ENCODE measurements at places on chromosomes 1 and 21.

DNA sequence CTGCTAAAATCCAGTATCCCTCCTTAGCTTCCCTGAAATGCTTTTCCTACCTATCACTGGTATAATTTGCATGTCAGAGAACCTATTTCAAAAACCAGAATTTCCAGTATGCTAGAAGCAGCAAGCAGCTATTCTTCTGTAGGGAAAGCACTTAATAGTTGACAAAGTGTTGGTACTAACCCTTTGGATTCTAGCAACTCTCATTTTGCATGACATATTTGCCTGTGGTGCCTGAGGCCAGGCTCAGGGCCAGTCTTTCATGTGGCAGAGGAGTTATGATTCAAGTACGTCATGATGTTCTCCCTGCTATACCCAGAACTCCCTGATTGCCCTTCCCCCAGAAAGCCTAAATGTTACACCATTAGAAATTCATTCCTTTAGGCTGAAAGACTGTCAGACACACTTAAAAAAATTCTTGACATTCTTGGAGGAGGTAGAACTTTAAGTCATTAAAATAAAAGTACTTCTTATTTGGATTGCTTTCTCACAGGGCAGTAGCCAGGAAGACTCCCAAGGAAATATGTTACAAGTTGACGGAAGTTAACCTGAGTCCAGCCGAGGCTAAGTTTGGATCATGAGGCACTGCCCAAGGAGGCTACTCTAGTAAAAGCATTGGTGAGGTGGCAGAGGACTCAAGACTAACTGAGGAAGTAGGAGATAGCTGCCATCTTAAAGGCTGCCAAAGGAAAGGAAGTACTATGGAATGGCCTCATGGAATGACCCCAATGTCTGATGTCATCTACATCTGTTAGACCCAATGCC, 298.4 kb upstream of the SPAG17 start:
- no peak for DNase-seq

DNA sequence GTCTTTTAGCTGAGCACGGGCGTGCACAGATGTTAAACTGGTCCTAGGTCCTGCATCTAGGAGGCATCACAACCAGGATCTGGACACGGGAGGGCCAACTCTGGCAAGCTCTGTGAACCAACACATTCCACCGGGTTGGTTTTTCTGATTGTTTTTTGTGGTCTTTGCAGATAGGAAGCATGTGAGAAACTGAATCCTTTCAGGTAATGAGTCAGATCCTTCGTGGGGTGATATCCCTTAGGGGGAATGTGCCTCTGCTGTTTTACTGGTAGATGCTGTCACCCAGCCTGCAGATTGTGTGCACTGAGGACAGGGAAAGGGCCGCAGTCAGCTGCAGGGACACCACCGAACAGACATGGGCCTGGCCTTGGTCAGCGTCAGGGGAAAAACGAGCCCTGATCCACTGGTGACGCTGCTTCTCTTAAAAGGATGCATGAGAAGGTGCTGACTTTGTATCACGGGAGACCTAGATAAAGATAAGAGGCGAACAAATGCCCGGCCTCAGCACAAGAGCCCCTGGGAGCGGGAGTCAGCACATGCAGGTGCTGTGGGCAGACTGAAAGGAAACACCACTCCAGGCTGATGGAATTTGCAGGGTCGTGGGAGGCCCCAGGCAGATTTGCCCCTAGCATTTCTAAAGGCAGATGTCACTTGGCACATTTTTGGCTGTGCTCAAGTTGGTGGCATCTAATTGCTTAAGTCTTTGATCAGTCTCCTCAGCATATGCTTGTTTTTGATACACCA, 51.1 kb downstream of the DOP1B start:
- DNase-seq, result no peak

- no peak for DNase-seq
These were observed 86.0 kb downstream of the CASZ1 start for GRCh38 chr1:10710489-10710888.

- DNase-seq, result no peak
These were observed 10.2 kb downstream of the KLHL21 start for GRCh38 chr1:6592441-6592840.

GRCh38 chr1:31010086-31010989, 55.2 kb downstream of the PUM1 start:
- no peak for DNase-seq

GRCh38 chr1:162530307-162530987, 31.1 kb upstream of the UAP1 start:
- DNase-seq, result no peak

DNA sequence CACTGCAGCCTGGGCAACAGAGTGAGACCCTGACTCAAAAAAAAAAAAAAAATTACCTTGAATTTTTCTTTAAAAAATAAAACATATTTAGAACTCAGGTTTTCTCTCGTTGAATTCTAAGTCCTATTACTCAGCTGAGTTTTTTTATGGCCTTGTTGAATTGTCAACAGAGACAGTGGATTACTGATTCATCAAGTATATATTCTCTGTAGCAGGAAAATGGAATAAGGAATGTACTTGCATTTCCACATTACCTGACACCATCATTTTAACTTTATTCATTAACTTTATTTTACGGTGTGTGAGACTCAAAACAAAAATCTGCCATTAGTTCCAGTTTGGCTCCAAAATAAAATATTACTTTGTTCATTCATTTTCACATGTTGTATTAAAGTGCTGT, 53.8 kb upstream of the APP start:
- no peak for DNase-seq

DNA sequence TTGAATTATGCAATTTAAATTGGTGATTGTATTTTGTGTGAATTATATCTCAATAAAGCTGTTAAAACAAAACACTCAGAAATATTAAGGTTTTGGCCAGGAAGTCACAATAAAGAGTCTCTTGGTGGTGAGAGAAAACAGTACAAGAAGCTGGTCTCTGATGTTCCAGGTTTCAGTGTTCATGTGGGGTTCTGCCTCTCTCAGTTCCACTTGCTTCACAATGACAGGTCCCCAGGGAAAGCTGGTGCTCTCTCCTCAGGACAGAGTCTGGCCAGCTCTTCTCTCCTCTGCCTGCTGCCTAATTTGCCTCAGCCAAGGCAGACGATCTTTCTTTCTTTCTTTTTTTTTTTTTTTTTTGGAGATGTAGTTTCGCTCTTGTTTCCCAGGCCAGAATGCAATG, 342.9 kb upstream of the PLXNA2 start:
- no peak for DNase-seq

- DNase-seq, result no peak
These were observed 69.0 kb upstream of the RAVER2 start for GRCh38 chr1:64675718-64676345.

DNA sequence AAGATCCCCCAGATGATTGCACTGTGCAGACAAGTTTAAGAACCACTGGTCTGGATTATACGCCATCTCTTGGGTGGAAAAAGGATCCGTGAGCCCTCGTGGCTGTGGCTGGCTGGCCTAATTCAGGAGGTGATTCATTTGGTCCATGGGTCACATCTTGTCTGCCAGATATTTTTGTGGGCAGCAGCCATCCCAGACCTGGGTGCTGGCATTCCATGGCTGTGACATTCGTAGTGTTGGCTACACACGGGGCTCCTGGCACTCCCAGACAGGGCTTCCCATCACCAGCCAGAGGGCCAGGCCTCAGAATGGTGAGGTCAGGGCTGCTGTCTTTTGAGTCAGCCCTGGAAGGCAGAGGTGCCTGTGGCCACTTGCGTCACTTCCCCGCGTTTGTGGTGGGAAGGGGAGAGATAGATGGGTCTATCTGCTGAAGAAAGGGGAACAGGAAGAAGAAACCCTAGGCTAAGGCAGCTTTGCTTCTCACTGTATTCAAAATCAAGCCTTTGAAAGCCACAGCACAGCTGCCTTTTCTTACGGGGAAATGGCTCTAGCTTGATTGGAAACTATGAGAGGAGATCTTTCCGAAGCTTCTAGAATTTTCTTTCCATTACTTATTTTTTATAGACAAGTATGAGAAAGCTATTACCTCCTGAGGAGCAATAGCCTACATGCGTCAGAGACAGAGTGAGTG, 32.4 kb downstream of the EIF2D start:
- DNase-seq, result peak; percentile 97

- DNase-seq, result no peak
These were observed 437.8 kb downstream of the PTBP2 start for GRCh38 chr1:97159342-97159741.

DNA sequence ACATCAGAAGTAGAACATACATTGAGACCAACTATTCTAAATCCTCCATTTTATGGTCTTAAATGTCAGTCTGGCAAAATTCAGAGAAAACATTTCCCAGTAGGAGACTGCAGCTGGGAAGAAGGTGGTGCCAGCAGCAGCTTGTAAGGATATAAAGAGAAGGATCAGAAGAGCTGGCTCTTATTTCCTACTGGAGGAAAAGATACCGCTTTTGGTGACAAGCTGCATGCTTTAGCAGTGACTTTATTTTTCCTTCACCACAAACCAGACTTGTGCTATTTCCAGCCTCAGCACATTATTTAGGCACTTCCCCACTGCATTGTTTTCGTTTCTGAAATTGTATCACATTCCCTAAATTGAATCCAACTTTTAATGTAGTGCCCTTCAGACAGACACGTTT, 28.4 kb downstream of the RNF11 start:
- DNase-seq, result no peak

DNA sequence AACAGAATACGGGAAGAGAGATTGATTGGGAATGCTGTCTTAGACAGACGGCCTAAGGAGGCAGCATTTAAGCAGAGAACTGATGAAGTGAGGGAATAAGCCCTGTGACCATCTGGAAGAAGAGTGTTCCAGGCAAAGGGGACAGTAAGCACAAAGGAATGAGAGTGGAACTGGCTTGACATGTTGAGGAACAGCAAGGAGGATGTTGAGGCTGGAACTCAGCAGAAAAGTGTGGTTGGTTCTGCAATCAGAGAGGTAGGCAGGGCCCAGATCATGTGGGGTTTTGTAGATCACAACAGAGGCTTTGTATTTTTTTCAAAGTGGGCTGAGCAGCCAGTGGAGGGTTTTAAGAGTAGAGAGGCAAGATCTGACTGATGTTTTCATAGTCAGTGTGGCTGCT, 157.4 kb downstream of the DNM3 start:
- no peak for DNase-seq

GRCh38 chr1:180264595-180264994, 34.5 kb downstream of the LHX4 start:
- DNase-seq, result no peak

DNA sequence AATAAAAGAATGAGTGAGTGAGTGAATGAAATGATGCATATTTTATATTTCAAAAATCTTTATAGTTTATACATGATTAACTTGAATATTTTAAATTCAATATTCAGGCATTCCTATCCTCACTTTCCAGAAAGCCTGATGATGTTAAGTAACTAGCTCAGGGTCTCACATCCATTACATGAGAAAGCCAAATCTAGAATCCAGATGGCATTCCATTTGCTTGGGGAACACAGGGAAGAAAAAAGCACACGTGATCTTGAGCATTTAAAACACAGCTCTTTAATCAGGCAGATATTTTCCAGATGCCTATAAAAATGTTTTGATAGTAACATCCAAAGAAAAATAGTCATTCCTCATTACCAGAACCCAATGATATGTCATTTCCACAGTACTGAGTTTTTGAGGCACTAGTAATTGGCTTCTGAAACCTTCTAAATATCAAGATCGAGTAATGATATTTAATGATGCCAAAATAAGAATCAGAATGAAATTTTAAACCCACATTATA, 291.9 kb downstream of the DSCAM start:
- no peak for DNase-seq

DNA sequence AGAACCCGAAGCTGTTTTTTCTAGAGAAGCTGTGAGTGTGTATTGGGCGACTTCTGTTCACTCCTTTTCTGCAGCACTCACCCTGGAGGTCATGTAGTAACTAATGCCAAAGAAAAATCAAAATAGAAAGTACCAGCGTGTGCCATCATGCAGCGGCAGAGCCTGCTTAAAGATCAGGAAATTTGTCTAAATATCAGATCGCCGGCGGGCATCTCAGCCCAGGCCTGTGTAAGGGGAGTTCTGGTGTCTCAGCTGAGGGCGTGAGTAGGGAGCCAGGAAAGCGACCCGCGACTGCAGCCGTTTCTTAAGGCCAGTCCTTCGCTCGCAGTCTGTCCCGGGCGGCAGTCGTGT, 768 bp downstream of the EDARADD start:
- no peak for DNase-seq

GRCh38 chr1:53114581-53115400, 27.6 kb downstream of the SLC1A7 start:
- no peak for DNase-seq

DNA sequence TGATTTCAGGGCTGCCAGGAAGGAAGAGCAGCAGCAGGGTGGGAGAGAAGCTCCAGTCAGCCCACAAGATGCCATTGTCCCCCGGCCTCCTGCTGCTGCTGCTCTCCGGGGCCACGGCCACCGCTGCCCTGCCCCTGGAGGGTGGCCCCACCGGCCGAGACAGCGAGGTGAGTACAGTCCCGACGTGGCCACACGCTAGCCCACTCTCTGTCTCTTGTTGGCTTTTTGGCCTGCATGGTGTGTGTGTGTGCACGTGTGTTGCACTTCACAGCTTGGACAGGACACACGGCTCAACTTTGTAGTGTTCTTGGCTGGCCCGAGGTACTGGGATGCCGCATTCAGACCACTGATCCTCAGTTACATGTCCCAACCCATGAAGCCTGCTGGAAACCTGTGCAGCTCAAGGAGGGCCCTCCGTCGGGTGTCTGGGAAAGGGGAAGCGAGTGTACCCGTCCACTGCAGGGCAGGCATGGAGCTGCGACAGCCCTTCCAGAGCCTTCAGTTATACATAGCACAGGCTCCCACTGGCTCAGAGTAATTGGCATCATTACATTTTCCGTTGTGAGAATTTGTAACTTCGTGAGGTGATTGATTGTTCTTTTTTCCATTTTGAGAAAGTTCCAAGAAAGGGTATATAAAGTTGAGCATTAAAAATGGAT, 454 bp downstream of the CORT start:
- no peak for DNase-seq

GRCh38 chr1:2348346-2349325, 42.7 kb downstream of the MORN1 start:
- no peak for DNase-seq

DNA sequence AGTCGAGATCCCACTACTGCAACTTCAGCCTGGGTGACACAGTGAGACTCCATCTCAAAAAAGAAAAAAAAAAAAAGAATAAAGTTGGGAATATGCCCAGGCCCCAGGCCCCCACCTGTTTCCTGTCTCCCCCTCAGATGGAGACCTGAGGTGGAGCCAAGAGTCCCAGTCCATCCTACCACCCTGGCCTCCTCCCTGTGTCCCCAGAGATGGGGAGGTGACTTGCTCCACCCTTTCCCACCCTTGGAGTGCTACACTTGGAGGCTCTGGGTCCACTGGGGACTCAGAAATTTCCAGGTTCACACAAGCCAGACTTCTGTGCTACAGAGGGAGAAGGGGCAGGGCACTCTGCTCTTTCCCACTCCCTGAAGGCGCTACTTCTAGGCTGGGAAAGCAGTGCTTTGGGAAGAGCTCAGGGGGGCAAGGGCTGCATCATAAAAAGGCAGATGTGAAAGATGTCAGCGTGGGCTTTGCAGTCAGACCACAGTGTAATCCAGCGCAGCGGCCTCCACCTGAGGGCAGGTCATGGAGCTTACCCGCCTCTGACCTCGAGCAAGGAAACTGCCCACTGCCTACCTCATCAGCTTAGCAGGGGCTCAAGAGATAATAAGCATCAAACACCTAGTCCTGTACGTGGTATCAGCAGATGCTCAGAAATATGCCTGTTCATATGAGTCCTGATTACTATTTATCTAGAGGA, 13.4 kb downstream of the TMEM63A start:
- no peak for DNase-seq

- no peak for DNase-seq
These were observed 116.2 kb downstream of the TGFBR3 start for GRCh38 chr1:91769742-91770141.

GRCh38 chr21:33008333-33009051, 17.2 kb upstream of the OLIG2 start:
- DNase-seq, result no peak
